ENCODE measurements at places on chromosomes 11 and 22.

DNA sequence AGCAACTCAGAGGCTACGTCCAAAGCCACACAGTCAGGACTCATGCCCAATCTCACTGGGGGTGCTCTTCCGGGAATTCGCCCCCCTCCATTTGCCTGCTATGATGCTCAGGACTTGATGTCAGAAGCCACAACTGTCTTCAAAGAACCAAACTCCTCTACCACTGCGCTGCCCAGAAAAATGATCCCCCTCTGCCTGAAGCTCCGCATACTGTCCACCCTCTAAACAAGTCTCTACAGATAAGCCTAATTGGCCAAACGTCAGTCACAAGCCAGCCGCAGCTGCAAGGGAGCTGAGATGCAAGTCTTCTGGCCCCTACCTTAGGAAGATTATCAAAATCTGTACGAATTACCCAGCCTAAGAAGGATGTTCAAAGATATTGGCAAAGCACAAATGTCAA, 294.6 kb downstream of the BUD13 start:
- DNase-seq = no peak

GRCh38 chr11:1879342-1879940, 12.3 kb downstream of the PRR33 start:
- DNase-seq = no peak

DNA sequence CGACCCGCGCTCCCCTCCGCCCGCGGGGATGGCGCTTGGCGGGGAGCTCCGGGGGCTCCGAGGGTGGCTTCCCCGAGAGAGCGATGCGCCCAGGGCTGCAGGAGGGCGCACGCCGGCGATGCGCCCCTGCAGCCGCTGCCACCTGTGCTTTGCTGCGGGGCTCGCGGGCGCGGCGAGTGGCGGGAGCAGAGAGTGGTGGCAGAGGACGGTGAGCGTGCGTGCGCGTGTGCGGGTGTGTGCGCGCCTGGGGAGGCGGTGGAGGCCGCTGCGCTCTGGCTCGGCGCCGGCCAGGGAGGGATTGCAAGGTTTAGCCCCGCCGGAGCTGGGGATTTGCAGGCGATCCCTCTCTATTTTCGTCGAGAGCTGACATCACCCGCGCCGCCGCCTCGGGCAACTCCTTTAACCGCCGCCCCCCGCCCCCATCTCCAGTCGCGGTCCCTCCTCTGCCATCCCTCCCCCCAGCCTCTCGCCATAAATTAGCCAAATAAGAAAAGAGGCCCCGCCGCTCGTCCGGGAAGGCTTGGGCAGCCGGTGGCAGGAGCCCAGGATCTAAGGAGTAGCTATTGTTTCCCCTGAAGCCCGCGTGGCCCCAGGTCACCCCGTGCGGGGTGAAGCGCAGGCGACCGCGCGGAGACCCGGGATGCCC, at the start of gene SLC1A2:
SLC1A2 (minus strand) TSS at position 375 of the 646 bp plus-strand sequence. CDS start 592 bp downstream, outside the sequence.
- no peak for DNase-seq

- DNase-seq = no peak
Measured at GRCh38 chr11:114989536-114989935, 311.2 kb downstream of the NXPE2 start.

- DNase-seq = no peak
Measured at GRCh38 chr22:23066200-23067022, 3.9 kb upstream of the GNAZ start.

DNA sequence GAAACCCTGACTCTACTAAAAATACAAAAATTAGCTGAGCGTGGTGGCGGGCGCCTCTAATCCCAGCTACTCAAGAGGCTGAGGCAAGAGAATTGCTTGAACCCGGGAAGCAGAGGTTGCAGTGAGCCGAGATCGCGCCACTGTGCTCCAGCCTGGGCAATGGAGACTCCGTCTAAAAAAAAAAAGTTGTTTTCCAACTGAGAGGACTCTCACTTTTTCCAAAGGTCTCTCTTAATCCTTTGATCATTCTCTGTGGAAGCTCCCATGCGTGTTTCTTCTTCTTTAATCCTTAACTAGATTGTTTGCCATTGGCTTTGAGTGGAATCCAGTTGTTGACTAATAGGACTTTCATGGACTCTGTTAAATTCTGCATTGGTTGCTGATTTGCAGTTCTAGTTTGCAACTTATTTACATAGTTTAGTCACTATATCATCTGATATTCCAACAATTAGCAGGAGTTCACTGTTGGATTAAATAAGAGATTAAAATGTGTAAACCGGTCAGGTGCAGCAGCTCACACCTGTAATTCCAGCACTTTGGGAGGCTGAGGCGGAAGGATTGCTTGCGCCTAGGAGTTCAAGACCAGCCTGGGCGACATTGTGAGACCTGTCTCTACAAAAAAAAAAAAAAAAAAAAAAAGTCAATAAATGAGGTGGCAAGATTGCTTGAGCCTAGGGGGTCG, 79.7 kb downstream of the C22orf31 start:
- DNase-seq = no peak

DNA sequence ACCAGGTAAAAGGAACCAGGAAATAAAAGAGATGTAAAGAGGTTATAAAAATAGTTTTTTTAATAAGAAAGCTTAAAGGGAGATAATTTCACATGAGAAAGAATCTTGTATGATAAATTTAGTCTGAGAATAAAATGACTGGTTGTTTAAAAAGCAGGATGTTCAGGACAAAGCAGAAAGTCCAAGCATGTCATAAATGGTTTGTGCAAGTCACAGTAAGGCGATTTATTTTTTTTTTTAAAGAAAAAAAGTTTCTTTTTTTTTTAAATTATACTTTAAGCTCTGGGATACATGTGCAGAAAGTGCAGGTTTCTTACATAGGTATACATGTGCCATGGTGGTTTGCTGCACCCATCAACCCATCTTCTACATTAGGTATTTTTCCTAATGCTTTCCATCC, 30.8 kb downstream of the GLYATL2 start:
- DNase-seq = no peak

- no peak for DNase-seq
Measured at GRCh38 chr11:113538451-113539412, 63.5 kb upstream of the DRD2 start.

DNA sequence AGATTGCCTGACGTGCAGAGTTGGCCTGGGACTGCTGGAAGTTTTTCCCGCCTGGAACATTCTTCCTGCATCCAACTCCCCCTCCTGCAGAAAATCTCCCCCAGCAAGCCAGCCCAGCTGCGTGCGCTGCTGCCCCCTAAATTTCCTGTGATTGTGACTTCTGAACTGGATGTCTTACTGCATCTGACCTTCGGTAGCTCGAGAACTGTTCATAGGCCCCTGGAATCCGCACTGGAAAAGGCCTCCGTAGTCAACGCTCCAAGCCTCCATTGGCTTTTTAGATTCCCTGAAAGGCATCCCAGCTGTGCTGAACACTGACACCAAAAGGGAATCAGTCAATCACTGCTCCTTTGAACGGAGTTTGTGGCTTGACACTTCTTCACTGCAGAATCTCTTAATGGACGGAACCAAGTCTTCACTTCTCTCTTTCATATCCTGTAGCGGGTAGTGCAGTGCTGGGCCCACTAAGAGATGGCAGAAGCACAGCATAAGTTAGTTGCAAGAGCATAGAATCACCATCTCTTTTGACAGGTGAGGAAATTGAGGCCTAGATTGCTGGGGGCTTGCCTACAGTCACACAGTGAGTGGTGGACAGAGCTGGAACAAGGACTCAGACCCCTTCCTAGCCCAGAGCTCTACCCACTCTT, 14.2 kb upstream of the RASD2 start:
- DNase-seq = no peak

DNA sequence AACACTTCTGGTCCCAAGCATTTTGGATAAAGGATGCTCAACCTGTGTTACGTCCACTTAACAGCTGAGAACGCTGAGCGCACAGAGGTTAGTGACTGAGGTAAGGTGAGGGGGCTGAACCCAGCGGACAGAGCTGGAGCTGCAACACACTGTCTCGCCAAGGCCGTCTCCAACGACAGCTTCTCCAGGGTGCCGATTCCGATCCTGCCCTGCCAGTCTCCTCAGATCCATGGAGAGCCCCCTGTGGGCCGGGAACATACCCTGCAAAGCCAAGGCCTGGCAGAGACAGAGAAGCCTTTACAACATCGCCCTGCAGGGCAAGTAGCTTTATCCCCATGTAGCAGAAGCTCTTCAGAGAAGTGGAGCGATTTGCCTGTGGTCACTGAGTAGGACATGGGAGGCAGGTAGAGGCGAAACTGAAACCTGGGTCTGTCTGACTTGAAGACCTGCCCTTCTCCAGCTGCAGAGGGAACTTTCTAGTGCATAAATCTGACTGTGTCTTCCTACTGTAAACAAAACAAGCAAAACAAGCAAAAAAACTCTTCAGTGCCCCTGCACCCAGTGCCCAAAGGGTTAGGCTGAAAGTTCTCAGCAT, 72.8 kb downstream of the SCUBE1 start:
- DNase-seq = no peak

DNA sequence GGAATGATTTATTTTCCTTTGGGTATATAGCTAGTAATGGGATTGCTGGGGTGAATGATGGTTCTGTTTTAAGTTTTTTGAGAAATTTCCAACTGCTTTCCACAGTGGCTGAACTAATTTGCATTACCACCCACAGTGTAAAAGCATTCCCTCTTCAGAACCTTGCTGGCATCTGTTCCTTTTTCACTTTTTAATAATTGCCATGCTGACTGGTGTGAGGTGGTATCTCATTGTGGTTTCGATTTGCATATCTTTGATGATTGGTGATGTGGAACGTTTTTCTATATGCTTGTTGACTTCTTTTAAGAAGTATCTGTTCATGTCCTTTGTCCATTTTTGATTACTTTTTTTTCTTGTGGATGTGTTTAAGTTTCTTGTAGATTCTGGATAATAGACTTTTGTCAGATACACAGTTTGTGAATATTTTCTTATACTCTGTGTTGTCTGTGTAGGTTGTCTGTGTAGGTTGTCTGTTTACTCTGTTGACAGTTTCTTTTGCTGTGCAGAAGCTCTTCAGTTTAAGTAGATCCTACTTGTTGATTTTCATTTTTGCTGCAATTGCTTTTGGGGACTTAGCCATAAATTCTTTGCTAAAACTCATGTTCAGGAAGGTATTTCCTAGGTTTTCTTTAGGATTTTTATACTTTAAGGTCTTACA, 291.8 kb upstream of the DDI1 start:
- no peak for DNase-seq

- DNase-seq = no peak
Measured at GRCh38 chr22:48336339-48337060, 1491.2 kb downstream of the BRD1 start.

GRCh38 chr11:37908219-37908548, 1310.1 kb upstream of the RAG2 start:
- no peak for DNase-seq

- no peak for DNase-seq
Measured at GRCh38 chr11:102576350-102576749, 45.8 kb upstream of the MMP7 start.

DNA sequence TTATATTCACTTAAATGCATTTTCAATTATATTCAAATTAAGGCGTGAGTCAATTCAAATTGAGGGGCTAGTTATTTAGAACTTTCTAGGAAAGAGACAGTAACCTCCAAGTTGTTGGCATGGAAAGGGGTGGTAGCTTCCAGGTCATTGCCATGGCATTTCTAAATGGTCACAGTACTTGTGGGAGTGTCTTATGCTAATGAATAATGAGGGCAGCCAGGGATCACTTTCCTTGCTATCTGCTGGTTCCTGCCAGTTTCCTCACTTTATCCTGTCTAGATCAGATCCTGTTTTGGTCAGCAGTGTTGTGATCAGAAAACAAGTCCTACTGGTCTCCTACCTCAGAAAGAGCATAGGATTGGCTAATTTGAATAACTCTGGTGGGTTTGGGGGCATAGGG, 21.8 kb upstream of the RNASEH2C start:
- DNase-seq = no peak

DNA sequence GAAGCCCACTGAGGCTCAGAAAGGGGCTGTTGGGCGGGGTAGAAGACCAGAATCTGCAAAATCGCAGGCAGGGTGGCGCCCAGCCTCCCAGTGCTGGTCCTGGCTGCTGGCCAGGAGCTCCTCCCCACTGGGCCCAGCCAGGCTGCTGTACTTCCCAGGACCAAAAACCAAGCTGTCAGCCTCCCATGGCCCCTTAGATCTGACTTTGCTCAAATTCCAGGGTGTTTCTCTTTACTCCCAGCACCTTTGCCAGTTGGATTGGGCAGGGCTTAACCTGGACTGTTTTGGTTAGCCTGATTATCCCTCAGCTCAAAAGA, 44.2 kb upstream of the WEE1 start:
- no peak for DNase-seq
